ENCODE measurements at places on chromosomes 4 and X.

- DNase-seq, result no peak
Observed at GRCh38 chrX:125204681-125205132, 115.0 kb upstream of the TEX13C start.

GRCh38 chr4:8090744-8091301 lies 67.8 kb downstream of the ABLIM2 start:
- no peak for DNase-seq

DNA sequence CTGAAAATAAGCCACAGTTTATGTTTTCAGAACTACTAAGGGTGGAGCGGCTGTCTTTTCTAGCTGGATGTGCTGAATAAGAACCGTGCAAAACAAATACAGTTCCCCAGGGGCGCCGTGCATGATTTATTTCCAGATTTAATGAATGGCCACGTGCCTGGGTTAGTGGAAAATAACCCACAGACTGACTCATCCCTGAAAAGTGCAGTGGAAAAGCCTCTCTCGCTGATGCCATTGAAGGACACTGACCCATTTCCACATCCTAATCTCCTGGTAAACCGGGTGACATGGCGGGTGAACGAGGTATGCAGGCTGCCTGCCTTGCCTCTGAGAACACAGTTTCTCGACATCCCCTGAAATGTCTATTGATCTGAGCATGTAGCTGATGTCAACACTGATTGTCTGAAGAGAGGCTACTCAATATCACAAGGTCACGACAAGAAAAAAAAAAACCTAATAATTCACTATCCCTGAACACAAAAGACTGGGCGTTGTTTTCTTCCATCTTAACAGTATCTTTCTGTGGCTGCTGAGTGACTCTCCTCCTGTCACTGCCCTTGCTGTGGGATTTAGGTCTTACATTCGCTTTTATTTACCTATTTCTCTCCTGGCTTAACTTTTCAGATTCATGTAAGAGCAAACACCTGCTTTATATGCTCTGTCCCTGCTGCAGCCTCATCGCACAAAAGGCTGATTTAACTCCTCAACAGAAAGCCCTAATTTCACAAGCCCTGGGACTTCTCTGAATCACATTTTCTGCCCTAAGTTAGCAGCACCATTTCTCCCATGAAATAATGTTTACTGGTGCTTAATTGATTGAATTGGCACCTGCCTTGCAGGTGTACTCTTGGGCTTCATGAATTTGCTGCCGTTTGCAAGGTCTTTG lies 76.9 kb upstream of the SCOC start:
- DNase-seq, result peak; percentile 72

- peak; percentile 63 for DNase-seq
Observed at GRCh38 chr4:14196131-14196530, 568.6 kb upstream of the BOD1L1 start.

DNA sequence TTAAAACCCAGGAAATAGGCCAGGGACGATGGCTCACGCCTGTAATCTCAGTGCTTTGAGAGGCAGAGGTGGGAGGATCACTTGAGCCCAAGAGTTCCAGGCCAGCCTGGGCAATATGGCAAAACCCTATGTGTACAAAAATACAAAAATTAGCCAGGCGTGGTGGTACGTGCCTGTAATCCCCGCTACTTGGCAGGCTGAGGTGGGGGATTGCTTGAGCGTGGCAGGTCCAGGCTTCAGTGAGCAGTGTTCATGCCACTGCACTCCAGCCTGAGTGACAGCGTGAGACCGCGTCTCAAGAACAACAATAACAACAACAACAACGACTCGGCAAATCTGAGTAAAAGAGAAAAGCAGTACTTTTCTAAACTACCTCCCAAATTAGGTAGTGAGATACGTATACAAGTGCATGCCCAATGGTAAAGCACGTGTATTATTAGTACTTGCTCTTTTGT lies 13.0 kb upstream of the NDUFC1 start:
- DNase-seq, result no peak

DNA sequence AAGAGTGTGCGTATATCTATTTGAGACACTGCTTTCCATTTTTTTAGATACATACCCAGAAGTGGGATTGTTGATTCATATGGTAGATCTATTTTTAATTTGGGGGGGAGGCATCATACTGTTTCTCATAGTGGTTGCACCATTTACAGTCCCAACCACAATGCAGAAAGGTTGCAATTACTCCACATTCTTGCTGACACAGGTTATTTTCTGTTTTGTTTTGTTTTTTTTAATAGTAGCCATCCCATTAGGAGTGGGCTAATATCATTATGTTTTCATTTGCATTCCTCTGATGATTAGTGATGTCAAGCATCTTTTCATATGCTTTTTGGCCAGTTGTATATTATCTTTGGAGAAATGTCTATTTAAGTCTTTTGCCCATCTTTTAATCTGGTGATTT lies 15.1 kb upstream of the LHFPL1 start:
- no peak for DNase-seq

Data from testis (tissue), 5 donors.